Hair follicle dermal papilla cell (primary cell): ENCODE measurements at places on chromosomes 3 and 15. TPM values are rescaled to one million over a fixed set of nuclear protein-coding genes. Genes with fewer than 3 reads are reported as not detected.

BCHE gene
- 2.2 and 2.4 TPM in 2 replicates for total RNA-seq

VPS33B gene
- 11.7 and 11.8 TPM in 2 replicates for total RNA-seq

SNRPN gene
- total RNA-seq, result 93.3 and 106 TPM in 2 replicates

PML gene
- 123 and 146 TPM in 2 replicates for total RNA-seq

NUP210 gene
- under 0.01 TPM in 1 of 2 replicates, not detected in the other for total RNA-seq

IGF2BP2 gene
- 73.0 and 81.0 TPM in 2 replicates for total RNA-seq

GRAMD2A gene
- total RNA-seq, result 0.32 and 0.61 TPM in 2 replicates

SAMD7 gene
- not detected in 2 replicates for total RNA-seq

OSTN gene
- total RNA-seq, result not detected in 2 replicates

STARD5 gene
- total RNA-seq, result 5.5 and 8.1 TPM in 2 replicates

CD200 gene
- 0.12 TPM in 1 of 2 replicates, not detected in the other for total RNA-seq

IGDCC3 gene
- total RNA-seq, result under 0.01 and 0.16 TPM in 2 replicates

CHRNA3 gene
- total RNA-seq, result not detected in 2 replicates
